Activated CD4-positive, alpha-beta T cell treated with anti-CD3 and anti-CD28 coated beads, Interleukin-2, amount 10 ng/mL, durations not matched to agents 7 days and 5 days (primary cell): ENCODE measurements at places on chromosomes 16 and 17.

DNA sequence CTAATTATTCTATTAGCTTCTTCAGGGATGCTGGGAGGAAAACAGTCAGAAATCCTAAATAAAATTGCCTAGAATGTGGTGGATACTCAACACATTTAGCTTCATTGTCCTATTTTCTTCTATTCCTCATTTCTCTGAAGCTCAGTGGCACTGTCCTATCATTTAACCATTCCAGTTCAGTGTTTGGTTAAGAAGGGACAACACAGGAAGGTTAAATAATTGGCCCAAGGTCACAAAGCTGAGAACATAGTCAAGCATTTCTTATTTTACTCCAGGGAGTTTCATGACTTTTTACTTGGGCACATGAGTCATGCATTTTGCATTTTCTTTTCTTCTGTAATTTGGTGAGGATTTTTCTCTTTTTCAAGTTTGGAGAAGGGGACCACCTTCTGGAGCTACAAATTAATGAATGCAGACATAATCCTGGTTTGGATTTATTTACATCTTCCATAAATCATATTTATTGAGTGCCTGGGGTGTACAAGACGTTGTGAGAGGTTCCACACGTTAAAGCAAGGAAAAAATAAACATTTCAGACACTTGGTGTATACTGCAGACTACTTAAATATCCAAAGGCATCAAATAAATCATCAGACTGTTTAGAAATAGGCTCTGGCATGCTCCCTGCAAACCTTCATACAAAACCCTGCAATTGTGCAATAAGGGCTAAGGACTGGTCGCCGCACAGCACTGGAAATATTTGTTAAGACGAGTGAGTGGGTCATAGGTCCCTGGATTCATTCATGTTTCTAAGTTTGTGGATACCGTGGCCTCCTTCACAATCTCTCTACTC lies 263.9 kb downstream of the MAF start:
- DNase-seq: no peak

DNA sequence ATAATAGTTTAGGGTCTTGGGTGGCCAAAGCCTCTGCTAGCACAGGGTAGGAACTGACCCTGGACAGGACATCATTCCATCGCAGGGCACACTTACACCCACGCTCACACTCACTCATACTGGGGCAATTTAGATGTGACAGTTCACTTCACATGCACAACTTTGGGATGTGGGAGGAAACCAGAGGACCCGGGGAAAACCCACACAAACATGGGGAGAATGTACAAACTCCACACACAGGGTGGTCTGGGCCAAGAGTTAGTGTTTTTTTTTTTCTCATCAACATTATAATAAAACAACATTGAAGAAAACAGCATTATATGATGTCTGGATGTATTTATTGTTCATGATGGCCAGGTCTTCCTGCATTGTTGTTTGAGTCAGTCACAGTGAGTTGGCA lies 93.6 kb downstream of the CDH13 start:
- DNase-seq: no peak

GRCh38 chr16:12157517-12158093 lies 181.1 kb downstream of the SNX29 start:
- DNase-seq: no peak

GRCh38 chr17:8220783-8221662 lies 10.6 kb upstream of the AURKB start:
- peak; percentile 79 for DNase-seq

DNA sequence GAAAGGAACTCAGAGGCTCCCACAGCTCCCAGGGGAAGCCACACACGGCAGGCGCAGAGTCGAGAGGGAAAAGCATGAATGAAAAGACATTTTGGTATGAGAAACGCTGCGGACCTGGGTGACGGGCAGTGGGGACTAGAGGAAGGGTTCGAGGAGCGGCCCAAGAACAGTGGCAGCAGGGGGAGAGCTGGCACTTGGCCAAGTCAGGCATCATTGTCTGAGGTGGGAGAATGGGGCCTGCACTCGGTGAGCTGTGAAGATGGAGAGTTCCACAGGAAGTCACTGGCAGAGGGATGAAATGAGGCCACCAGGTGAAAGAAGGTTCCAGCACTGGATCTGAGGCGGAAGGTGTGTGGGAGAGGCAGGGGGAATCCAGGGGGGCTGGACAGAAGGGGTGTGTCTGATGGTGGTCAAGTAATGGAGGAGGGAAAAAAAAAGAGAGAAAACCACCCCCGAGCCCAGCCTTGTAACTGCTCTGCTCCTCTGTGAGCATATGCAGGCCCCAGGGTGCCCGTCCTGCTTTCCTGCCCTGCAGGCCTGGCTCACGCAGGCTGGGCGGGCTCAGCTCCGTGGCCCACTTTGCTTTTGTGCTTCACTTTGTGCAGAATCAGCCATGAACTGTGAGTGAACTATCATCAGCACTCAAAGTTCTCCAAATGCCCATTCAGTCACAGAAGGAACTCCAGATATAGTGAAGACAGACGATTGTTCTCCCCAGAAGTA lies 31.8 kb downstream of the TMEM204 start:
- no peak for DNase-seq

DNA sequence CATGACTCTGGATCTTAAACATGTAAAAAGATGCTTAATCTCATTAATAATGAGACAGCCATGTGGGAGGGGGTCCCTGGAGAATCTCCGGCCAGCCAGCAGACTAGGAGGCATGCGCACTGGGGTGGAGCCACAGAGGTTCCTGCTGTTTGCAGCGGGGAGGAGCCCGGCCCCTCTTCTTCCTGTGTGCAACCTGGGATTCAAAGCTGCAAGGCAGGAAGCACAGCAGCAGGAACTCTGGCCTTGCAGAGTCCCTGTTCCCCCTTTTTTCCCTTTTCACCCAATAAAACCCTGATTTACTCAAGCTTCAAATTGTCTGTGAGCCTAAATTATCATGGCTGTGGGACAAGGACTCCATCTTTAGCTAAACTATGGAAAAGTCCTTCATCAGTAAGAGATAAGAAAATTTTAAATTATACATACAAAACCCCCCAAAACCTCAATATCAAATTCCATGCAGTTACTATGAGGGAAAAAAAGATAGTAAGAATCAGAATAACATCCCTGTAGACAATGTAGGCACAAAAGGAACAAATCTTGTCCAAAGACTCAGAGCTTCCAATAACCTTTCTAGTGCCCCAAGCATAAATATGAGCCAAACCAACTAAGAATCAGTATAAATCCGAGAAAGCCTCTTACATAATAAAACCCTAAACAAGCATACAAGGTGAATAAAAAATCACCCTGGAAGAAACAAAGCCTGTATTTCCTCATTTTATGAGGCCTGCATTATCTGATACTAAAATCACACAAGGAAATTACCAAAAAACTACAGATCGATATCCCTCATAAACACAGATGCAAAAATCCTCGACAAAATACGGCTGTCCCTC lies 12.1 kb downstream of the CFDP1 start:
- DNase-seq: peak; percentile 22

GRCh38 chr16:30064729-30065101 lies 845 bp upstream of the ALDOA start:
- no peak for DNase-seq

DNA sequence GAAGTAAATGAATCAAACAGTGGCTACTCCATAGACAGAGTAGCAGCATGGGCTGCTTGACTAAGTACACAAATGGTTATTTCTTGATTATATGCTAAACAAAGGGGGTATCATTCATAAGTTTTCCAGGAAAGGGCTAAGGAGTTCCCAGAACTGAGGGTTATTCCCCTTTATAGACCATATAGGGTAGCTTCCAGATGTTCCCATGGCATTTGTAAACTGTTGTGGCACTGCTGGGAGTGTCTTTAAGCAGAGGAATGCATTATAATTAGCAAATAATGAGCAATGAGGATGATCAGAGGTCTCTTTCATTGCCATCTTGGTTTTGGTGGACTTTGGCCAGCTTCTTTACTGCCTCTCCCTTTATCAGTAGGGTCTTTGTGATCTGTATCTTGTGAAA lies 105.1 kb downstream of the CDH11 start:
- DNase-seq: no peak

DNA sequence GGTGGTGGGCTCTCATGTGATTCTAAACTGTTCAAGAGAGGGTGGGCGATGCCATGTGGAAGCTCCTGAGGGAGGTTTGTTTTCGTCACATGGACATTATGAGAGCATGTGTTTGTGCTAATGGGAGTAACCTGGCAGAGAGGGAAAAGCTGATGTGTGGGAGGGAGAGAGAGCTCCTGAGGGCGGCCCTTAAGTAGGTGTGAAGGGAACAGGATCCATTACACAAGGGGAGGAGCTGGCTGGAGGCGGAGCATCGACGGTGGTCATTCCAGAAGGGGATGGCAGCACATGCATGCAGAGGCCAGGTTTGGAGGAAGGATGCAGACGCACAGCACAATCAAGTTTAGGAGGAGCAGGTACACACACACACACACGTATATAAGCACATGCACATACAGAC lies 197.5 kb downstream of the RPTOR start:
- DNase-seq: no peak

DNA sequence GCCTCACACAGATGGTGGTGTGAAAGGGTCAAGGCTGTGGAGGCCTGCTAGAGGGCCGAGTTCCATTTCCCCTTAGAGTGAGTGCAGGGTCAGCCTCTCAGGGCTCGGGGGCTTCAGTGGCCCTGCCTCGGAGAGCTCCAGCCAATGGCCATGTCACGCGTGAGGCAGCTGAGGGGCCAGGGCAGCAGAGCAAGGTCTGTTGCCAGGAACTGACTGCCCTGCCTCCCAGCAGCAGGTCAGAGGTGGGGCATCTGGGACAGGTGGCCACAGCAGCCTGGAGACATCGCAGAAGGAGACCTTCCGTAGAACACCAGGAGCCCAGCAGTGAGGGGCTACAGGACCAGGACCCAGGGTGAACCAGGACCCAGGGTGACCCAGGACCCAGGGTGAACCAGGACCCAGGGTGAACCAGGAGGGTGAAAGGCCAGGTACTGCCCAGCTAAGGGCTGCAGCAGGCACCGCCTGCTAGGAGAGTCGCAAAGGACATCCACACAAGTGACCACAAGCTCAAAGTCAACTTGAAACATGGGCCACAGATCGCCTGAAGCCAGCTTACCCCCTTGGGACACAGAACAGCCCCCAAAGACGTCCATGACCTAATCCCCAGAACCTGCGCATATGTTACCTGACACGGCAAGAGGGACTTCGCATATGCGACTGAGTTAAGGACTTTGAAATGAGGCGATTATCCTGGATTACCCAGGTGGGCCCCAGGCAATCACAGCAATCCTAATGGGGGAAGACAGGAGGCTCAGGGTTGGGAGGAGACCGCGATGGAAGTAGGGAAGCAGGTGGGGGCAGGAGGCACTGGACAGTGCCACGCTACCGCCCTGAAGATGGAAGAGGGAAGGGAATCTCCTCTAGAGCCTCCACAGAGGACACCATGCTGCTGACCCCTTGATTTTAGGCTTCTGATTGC lies 4.8 kb upstream of the MEAK7 start:
- DNase-seq: no peak

GRCh38 chr17:20281860-20282259 lies 185.5 kb downstream of the LGALS9B start:
- DNase-seq: no peak

DNA sequence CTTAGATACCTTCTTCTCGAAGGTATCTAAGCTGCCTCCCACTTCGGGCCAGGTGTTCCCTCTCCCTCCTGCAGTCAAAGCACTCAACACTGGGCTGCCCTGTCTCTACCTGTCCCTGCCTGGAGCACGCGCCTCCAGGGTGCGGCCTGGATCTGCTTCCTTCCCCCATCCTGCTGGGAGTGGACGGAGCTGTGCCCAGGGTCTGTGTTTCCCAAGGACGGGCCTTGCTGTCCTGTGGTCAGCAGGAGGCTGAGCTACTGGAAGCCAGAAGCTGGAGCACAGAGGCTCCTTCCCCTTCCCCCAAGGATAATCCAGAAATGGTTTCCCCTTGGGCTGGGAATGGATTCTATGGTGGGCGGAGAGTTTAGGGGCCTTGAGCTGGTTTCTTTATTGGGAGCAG lies 16.7 kb downstream of the LLGL2 start:
- no peak for DNase-seq

DNA sequence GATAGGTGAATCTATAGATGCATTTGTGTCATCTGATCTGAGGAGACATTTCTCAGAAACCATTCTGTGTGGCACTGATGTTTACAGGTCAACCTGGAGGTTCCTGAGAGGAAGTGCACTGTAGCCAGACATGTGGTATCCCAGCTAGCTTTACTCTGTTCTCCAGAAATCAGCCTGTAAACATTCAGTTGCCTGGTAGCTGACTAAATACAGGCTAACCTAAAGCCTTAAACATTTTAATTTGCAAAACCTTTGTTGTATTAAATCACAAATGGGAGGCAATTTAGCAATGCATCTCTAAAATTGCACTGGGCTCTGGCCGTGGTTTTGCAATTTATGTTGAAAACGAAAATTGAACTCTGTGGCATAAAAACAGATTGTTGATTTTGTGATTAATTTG lies 207.6 kb downstream of the FTO start:
- no peak for DNase-seq

DNA sequence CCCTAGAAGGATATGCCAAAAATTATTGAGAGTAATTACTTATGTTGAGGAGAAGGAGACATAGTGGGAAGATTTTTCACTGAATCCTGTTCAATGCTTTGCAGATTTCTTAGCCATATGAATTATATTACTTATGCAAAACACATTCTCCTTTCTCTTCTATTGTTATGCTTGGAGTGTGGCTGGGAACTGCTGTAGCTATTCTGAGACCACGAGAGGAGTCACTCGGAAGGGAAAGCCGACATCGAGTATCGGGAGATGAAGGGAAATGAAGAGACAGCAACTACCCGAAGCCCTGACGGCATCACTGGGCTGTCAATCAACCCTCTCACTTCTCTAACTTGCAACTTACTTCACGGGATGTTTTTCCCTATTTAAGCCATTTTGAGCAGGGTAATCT lies 39.6 kb downstream of the STX8 start:
- no peak for DNase-seq
